Chondrocyte (in vitro differentiated cells): ENCODE measurements at places on chromosomes 1 and 21. TPM values are rescaled to one million over a fixed set of nuclear protein-coding genes. Genes with fewer than 3 reads are reported as not detected.

GRCh38 chr21:25967181-25967900 is 203.2 kb downstream of the APP start:
- peaks cover 27% of the 10 kb centered on the region for H3K36me3 ChIP-seq
- H3K4me3 ChIP-seq, result no peak overlapping the region
- peaks cover 17% of the 10 kb centered on the region for H3K4me1 ChIP-seq
- H3K27ac ChIP-seq, result no peak overlapping the region

- H3K4me3 ChIP-seq, result no peak overlapping the region
- no peak for DNase-seq
- peaks cover 11% of the 10 kb centered on the region for H3K27me3 ChIP-seq
- H3K36me3 ChIP-seq, result no peaks in the 10 kb centered on the region
- H3K27ac ChIP-seq, result no peak overlapping the region
- no peaks in the 10 kb centered on the region for H3K4me1 ChIP-seq
Observed at GRCh38 chr1:230010603-230011332, 56.3 kb upstream of the GALNT2 start.

DNA sequence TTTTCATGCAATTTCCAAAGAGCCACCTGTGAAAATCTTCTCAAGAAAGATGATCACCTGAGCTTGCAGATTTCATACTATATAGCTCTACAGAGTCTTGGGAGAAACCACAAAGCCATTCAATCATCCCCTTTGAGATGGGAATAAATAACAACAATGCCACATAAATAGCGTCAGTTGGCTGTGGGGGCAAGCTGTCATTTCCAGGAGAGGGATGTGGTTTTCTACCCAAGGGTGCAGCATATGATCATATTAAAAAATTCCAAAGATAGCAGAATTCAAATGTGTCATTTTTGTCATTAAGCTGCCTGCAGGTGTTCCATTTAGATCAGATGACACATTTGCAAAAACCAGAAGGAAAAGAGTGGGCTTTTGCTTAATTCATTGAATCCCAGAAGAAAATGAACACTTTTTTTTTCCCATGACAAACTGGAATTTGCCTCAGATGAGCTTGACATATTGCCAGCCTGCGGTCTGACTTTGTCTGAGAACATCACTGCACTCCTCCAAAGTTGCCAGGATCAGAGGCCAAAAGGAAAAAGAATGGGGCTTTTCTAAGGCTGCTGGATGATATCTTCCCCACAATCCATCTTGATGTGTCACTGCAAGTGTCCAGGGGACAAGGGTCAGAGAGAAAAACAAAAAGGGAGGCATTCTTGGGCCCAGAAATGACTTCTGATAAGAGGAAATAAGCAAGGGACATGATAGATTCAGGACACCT is 314.1 kb upstream of the USP25 start:
- no peaks in the 10 kb centered on the region for H3K27me3 ChIP-seq
- H3K36me3 ChIP-seq, result no peaks in the 10 kb centered on the region
- no peak overlapping the region for H3K4me3 ChIP-seq
- no peak for DNase-seq
- H3K27ac ChIP-seq, result no peak overlapping the region
- H3K4me1 ChIP-seq, result peaks cover 9% of the 10 kb centered on the region

GRCh38 chr1:78284354-78284753 is 206.4 kb upstream of the PTGFR start:
- no peak for DNase-seq
- no peak overlapping the region for H3K27ac ChIP-seq
- H3K27me3 ChIP-seq, result peaks cover 4% of the 10 kb centered on the region
- no peak overlapping the region for H3K4me3 ChIP-seq
- no peaks in the 10 kb centered on the region for H3K36me3 ChIP-seq

DNA sequence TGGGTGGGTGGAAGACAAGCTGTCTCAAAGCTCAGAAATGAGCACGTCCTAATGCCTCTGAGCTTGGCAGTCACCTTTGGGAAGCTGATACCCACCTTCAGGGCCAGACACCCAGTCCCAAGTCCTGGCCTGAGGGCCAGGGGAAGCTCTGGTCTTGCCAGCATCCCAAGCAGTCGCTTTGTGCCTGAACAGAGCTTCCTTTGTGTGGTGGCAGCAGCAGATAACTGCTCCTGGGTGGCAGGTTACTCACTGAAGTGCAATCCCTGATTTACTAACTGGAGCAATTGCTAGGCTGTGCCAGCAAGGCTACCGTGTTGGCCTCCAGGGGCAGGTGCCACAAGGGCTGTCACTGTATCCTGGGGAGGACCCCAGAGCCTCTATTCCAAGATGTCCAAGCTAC is 40.4 kb upstream of the GRHL3 start:
- H3K27me3 ChIP-seq, result peaks cover 8% of the 10 kb centered on the region
- H3K36me3 ChIP-seq, result peaks cover 3% of the 10 kb centered on the region
- no peak for DNase-seq
- no peak overlapping the region for H3K4me3 ChIP-seq

- DNase-seq, result no peak
- H3K4me3 ChIP-seq, result no peak overlapping the region
- H3K4me1 ChIP-seq, result peaks cover 19% of the 10 kb centered on the region
- peaks cover 18% of the 10 kb centered on the region for H3K36me3 ChIP-seq
Observed at GRCh38 chr1:150072959-150073358, 5.4 kb downstream of the VPS45 start.

DNA sequence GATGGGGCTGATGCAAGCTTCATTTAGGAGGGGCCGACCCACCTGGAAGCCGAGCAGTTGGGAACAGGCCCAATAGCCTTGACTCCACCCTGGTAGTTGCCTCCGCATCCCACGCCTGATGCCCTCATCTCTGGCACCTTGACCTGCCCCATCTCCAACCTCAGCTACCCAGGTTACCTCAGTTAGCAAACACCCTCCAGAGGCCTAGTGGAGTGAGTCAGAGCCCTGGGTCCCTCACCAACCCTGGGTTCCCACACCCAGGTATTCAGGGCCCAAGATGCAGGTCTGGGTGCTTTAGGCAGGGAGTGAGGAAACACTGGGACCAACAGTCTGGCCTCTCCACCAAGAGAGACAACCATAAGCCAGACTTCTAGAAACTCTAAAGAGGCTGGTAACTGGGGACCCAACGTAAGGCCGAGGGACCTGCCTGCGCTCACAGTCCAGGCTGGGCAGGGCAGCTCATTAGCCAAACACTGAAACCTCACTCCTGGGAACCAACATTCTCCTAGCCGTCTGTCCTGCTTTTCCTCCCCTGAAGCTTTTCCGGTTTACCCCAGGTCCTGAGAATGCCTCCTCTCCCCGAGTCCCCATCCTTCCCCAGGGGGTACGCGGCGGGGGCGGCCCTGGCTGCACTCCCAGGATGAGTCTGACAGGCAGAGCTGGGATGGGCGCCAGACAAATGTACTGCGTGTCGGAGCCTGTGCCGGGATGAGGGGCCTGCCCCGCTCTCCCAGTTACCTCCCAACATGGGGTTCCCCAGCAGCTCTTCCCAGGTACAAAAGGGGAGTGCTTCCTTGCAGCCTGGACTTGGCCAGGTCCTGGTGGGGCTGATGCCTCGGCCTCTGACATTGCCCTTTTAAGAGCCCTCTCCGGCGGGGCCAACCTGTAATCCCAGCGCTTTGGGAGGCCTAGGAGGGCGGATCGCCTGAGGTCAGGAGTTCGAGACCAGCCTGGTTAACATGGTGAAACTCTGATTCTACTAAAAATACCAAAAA is 8.9 kb upstream of the CELSR2 start:
- peaks cover 39% of the 10 kb centered on the region for H3K4me1 ChIP-seq
- no peak for DNase-seq
- H3K4me3 ChIP-seq, result no peak overlapping the region
- H3K36me3 ChIP-seq, result peaks cover 27% of the 10 kb centered on the region
- H3K27ac ChIP-seq, result peak overlapping the region; percentile 54
- H3K27me3 ChIP-seq, result no peaks in the 10 kb centered on the region

GRCh38 chr1:108785264-108785663 is 38.8 kb downstream of the STXBP3 start:
- H3K4me1 ChIP-seq, result peaks cover 4% of the 10 kb centered on the region
- H3K27ac ChIP-seq, result no peak overlapping the region
- DNase-seq, result no peak
- no peak overlapping the region for H3K4me3 ChIP-seq
- H3K36me3 ChIP-seq, result peaks cover 55% of the 10 kb centered on the region
- no peaks in the 10 kb centered on the region for H3K27me3 ChIP-seq

Gene PTGS2
- total RNA-seq, result 1.5 to 2.8 TPM (median 2.3 TPM) in 3 replicates

Gene FGR
- total RNA-seq, result not detected in 3 replicates

Gene GJB3
- not detected in 3 replicates for total RNA-seq

Gene SUCO
- 34.1 to 36.8 TPM (median 35.2 TPM) in 3 replicates for total RNA-seq

Gene ACTN2
- 0.28 to 0.47 TPM in 2 of 3 replicates, not detected in the other for total RNA-seq
